Activated CD4-positive, alpha-beta T cell treated with anti-CD3 and anti-CD28 coated beads, Interleukin-2, Interleukin-4, amounts not matched to agents 100 ng/mL and 50 ng/mL, durations not matched to agents 16 hours and 8 hours (primary cell): ENCODE measurements at places on chromosomes 5 and 9.

GRCh38 chr9:130171226-130172148 is 717 bp upstream of the NCS1 start:
- DNase-seq: no peak

DNA sequence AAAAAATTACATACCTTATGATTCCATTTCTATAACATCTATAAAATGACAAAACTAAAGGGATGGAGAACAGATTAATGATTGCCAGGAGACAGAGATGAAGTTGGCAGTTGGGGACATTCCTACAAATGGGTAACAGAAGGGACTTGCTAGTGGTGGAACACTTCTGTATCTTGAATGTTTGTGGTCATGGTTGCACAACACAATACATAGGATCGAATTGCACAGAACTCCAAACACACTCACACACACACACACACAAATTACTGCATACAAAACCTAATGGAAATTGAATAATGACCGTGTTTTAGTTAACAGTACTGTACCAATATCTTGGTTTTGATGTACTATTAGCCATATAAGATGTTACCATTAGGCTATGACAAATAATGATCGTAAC is 330.7 kb upstream of the POU5F2 start:
- DNase-seq: no peak

- no peak for DNase-seq
Measured at GRCh38 chr5:148085977-148086705, 22.4 kb downstream of the SPINK5 start.

DNA sequence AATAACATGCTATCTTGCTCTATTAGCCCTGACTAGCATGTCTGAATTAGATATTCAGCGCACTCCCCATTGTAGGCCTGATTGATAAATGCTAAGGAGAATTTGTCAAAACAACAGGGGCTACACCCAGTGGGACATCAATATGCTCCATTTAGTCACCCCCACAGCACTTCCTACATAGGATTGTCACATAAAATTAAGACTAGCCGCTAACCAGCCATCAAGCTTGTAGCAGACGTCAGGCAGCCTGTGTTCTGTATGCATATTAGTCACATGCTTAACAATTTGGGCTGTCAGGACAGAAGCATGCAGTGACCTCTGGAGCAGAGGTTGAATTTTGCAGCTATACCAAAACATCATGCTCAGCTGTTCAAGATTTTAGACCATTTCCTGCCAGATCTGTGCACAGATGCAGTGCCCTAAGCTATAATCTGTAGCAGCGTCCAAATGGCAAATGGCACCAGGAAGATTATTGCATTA is 197.4 kb upstream of the ISL1 start:
- DNase-seq: no peak

DNA sequence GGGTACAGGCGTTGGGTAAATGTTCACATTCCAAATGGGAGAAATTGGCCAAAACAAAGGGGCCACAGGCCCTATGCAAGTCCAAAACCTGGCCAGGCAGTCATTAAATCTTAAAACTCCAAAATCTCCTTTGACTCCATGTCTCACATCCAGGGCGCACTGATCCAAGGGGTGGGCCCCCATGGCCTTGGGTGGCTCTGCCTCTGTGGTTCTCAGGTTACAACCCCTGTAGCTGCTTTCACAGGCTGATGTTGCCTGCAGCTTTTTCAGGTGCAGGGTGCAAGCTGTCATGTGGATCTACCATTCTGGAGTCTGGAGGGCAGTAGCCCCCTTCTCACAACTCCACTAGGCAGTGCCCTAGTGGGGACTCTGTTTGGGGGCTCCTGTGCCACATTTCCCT is 44.8 kb downstream of the NLN start:
- DNase-seq: no peak

- DNase-seq: no peak
Measured at GRCh38 chr5:140828362-140828737, 590 bp downstream of the PCDHA6 start.

- no peak for DNase-seq
Measured at GRCh38 chr9:87469793-87470465, 27.7 kb upstream of the DAPK1 start.

GRCh38 chr9:33443047-33443446 is 4.3 kb downstream of the AQP3 start:
- no peak for DNase-seq

DNA sequence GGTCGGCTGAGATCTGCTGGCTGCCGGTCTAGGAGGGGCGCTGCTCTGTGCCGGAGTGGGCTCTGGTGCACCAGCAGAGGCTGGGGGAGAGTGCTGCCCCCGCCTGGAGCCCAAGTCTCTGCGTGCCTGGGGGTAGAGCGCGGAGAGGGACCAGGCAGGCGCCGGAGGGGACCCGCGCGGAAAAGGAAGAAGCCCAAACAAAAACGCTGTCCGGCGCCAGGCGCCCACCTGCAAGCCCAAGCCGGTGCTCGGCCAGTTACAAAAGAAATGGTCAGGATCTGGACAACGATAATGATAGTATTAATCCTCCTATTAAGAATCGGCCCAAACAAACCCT is 571 bp upstream of the S1PR3 start:
- no peak for DNase-seq

DNA sequence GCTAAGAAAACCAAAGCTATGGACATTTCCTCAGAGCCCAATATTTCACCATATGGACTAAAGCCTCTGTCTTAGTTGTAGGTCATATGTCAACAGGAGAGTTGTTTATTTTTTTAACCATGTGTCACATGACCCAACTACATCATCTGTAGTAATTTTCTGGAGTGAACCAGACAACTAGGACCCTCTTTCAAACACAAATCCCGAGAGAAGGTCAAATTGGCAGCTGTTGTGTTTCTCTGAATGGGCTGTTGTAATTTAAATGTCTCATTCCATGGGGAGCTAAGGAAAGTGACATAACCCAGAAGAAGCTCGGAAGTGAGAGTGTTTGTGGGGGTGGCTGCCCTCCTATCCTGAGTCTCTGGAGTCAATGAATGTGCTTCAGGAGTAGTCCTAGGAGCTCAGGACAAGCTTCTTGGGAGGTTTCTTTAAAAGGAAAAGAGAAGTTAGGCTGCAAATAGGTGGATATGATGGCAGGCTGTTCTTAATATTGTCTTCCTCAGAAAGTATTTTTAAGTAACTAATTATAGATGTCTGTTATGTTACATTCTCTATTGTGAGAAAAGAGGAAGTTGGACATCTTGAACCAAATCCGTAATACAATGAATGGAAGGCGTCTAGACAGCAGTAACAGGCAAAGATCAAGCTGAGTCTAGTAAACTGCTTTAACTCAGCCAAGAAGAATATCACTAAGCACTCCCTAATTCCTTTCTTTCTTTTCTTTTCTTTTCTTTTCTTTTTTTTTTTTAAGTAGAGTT is 50.1 kb downstream of the TMEM167A start:
- DNase-seq: no peak

GRCh38 chr5:28301712-28302111 is 1263.3 kb upstream of the CDH9 start:
- DNase-seq: no peak

GRCh38 chr5:40198736-40199135 is 481.0 kb upstream of the PTGER4 start:
- DNase-seq: no peak

GRCh38 chr9:5922192-5922591 is 31.5 kb downstream of the MLANA start:
- peak; percentile 9 for DNase-seq

DNA sequence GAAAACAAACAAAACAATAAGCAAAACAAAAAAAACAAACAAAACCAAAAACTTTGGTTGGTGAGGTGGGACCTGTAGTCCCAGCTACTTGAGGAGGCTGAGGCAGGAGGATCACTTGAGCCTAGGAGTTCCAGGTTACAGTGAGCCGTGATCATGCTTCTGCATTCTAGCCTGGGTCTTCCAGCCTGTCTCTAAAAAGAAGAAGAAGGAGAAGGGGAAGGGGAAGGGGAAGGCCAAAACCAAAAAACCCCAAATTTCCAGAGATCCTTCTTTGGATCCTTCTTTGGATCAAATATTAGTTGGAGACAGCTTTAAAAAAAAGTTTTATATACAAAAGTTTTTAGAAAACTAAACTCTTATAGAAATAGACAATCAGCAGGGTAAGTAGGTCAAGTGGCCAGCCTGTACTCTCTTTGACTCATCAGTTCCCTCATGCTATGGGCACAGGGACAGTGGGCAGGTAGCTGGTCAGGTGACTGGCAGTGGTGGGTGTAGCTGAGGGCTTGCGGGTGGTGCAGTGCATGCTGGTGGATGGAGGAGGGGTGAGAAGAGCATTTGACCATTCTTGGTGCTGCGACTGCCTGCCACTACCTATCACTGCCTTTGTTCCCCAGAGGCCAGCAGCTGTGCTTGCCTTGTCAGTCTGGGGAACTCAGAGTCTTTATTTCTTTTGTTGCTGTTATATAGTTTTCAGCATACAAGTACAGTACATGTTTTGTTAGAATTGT is 12.6 kb downstream of the RCL1 start:
- DNase-seq: no peak

DNA sequence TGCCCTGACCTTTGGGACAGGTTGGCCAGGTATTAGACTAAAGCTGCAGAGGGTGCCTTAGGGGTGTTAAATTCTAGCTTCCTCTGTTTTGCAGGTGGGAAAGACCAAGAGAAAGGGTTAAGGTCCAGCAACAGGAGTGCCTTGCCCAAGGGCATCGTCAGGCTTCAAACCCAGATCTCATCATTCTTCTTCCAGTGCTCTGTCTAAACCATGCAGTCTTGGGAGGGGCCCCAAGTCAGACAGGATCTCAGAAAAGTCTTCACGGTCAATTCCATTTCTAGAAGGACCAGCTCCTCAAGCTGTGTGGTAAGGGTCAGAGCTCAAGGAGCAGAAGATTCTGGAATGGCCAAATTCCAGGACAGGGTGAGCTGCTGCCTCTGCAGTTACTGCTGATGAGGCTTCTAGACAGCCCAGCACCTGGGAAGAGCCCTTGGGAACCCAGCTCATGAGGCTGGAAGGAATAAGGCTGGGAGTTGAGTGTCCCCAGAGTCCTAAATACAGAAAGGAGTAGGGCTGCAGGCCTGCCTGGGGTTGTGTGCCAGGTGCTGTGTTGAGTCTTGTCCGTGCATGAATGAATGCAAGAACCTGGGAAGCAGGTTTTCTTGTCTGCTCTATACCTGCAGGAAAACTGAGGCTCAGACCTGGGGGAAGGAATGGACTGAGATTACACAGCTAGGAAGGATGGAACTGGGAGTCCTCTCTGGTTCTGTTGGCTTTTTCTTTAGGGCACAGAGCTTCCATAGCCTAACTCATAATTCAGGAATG is 69.3 kb downstream of the WWC1 start:
- DNase-seq: no peak
